ENCODE measurements at places on chromosomes 5 and 9.
A peak's percentile ranks its signal among the peaks of the same experiment; 100 is the strongest.

DNA sequence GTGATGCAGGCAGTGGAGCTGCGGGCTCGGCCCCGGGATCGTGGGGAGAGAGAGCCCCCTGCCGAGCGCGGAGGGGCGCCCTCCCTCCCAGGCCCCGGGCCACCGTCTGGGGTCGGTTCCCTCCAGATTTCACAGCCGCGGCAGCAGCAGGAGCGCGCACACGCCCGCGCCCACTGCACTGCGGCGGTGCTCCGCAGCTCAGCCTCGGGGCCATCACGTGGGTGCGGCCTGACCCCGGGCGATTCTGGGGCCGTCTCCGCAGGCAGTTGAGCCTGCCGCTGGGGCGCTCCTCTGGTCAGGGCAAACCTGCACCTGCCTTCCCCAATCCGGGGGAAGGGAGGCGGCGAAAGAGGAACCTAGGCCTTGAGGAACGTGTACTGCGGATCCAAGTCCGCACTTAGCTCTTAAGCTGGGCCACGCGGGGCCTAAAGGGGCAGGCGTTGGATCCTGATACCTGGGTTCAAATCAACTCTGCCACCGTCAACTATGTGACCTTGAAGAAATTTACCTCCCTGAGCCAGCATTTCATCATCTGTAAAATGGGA lies 9.4 kb upstream of the DELE1 start:
- DNase-seq: peak; percentile 70

- no peak for DNase-seq
These were observed 7.2 kb upstream of the ADGRV1 start for GRCh38 chr5:90551376-90551775.

DNA sequence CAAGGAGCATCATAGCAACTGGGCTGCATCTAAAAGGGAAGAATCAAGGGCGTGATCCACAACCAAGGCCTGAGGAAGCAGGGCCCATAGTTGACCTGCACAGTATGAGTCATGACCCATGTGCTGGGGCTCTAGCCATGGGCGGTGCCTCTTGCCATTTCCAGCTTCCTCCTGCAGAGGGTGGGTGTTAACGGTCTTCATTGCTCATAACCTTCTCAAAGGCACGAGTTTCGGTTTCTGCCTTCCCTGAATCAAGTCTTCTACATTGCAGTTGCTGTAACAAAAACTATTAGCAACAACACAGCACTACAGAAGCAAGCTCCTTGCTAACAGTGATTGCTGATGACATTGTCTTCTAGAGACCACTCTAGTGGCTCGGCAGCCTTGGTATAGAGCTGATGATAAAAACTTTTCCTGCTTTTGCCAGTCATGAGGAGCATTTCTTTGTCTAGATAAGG lies 66.9 kb downstream of the CTSL start:
- DNase-seq: peak; percentile 52

GRCh38 chr9:99479929-99480328 lies 257.8 kb downstream of the SEC61B start:
- no peak for DNase-seq

- no peak for DNase-seq
These were observed 41.4 kb upstream of the FAM240B start for GRCh38 chr9:38761339-38761738.

DNA sequence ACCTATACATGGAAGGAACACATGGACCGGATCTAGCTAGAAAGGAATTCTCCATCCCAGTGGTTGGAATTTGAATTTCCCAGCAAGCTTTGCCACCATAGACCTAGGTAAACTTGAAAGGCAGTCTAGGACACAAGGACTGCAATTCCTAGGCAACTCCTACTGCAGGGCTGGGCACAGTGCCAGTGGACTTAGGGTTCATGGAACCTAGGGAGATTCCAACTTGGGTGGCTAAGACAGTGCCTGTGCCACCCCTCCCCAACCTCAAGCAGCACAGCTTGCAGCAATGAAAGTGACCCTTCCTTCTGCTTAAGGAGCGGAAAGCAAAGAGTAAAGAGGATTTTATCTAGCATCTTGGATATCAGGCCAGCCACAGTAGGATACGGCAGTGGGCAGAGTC lies 663.3 kb downstream of the ELAVL2 start:
- no peak for DNase-seq

All from Ammon's horn (tissue), 1 donor.